ENCODE measurements at places on chromosomes 4 and X.
A peak's percentile ranks its signal among the peaks of the same experiment; 100 is the strongest.

DNA sequence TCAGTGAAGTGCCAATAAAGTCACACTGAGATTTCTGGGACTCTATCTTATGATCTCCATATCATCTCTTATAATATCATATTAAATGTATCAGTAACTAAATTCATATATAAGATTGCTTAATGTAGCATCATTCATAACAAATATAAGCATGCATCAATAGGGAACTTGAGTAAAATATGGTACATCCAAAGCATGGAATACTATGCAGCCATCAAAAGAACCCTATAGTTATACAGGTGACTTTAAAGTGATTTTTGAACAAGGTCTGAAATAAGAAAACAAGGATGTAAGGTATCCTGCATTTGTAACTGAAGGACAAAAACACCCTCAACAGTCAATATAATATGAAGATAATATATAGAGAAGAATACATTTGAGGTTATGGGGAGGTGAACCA is 47.3 kb downstream of the HUWE1 start:
- DNase-seq, result no peak

GRCh38 chr4:139603576-139604410 is 47.8 kb upstream of the SETD7 start:
- DNase-seq, result no peak

GRCh38 chr4:90189178-90189577 is 62.0 kb downstream of the CCSER1 start:
- no peak for DNase-seq

GRCh38 chr4:184318852-184319251 is 101.2 kb upstream of the ENPP6 start:
- DNase-seq, result no peak

DNA sequence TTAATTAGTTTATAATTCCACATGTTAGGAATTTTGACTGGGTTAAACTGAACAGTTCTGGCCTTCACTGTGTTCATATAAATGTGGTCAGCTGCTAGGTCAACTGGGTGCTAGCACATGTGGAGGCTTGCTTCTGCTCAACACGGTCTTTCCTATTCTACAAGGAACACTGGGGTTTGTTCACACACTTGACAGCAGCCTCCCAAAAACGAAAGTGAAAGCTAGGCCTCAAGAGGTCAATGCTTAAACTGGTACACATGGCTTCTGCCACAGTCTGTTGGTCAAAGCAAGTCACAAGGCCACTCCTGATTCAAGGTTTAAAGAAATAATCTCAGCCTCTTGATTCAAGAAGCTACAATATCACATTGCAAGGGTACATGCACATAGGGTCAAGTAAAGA is 126.5 kb downstream of the QDPR start:
- no peak for DNase-seq

- DNase-seq, result no peak
Observed at GRCh38 chr4:7717946-7718490, 221.6 kb downstream of the AFAP1 start.

DNA sequence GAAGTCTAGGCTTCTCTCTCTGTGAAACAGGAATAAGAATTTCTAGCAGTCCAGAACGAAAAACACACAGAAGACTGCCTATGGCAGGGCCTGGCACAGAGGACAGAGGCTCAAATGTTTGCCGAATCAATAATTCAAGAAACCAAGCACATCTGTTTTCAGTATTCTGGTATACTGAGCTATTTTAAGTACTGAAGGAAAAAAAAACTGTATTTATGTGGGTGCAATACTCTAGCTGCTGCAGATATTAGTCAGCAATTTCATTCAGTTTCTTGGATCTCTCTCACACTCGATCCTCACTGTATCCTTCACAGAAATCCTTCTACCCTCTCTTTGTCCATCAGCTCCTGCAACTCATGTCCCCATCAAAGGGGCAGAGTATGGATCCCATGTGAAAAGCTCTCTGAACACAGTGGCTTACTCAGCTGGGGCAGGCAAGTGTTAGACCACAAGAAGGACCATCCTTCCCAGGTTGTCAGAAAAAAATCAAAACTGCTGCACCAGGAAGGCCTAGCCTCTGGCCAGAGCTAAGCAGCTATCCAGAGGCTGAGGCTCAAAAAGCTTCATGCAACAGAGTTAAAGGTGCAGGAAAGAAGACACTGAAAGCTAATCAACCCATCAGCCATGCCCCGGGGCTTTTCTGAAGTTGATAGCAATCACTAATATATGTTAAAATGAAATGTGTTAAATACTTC is 9.1 kb upstream of the USO1 start:
- DNase-seq, result no peak

DNA sequence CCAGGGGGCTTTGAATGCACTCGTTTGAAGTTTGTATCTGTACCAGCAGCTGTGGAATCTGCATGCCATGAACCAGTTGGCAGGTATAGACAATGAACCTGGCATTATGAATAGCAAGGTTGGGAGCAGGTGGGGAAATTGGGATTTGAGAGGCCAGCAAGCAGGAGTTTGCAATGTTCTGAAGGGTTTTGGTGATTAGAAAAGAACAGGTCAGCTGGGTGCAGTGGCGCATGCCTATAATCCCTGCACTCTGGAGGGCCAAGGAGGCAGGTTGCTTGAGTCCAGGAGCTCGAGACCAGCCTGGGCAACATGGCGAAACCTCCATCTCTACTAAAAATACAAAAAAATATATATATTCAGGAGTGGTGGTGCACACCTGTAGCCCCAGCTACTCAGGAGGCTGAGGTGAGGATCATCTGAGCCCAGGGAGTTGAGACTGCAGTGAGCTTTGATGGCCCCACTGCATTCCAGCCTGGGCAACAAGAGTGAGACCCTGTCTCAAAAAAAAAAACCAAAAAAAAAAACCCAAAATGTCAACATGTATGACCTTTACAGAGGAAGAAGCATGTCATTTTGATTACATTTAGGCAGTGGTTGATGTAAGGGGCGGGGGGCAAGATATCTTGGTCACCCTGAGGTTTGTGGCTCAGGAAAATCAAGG is 63.9 kb downstream of the TSC22D3 start:
- no peak for DNase-seq

DNA sequence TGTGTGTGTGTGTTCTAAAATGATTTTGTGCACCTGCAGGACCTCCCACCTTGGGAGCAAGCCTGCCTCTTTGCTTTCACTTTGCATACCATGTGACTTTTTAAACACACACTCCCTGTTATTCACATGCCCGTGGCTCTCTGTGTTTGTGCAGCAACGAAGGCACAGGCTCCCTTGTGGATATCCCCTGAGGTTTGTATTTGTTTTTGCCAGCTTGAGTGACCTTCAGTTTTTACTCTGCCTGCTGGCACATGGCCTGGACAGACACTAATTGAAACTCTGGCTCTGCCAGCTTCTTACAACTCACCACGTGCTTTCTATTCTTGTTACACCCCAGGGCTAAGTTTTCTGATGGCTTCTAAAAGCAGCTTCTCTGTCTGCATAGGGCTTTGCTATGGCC is 885.8 kb downstream of the SH3BGRL start:
- DNase-seq, result no peak

- DNase-seq, result no peak
Observed at GRCh38 chr4:2673157-2673556, 83.0 kb downstream of the TNIP2 start.

DNA sequence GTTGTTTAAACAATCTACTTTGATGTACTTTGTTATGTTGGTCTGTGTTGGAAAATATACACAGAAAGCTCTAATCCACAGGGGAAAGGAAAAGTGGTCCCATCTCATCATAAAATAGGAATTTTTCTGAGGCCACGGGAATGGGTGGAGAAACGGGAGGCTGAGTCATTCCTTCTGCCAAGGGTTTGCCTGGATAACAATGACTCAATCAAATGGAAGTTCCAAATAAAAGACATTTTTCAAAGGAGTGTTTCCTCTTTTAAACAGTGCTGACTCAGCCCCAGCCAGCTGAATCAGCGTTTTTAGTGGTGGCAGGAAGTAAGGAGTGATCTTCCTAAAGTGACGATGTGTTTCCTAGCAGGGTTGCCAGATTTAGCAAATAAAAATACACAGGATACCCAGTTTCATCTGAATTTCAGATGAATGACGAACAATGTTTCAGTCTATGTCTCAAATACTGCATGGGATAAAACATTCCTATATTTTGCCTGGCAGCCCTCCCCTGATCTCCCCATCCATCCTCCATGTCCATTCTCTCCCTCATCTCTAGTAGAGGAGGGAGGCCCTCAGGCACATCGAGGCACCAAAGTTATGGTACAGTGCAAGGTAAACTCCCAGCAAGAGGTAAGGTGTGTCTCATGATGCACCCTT is 345.4 kb upstream of the GATB start:
- DNase-seq, result peak; percentile 78

- DNase-seq, result no peak
Observed at GRCh38 chr4:32106767-32107166, 1386.6 kb downstream of the PCDH7 start.

GRCh38 chr4:188190461-188190860 is 51.2 kb downstream of the TRIML1 start:
- no peak for DNase-seq

DNA sequence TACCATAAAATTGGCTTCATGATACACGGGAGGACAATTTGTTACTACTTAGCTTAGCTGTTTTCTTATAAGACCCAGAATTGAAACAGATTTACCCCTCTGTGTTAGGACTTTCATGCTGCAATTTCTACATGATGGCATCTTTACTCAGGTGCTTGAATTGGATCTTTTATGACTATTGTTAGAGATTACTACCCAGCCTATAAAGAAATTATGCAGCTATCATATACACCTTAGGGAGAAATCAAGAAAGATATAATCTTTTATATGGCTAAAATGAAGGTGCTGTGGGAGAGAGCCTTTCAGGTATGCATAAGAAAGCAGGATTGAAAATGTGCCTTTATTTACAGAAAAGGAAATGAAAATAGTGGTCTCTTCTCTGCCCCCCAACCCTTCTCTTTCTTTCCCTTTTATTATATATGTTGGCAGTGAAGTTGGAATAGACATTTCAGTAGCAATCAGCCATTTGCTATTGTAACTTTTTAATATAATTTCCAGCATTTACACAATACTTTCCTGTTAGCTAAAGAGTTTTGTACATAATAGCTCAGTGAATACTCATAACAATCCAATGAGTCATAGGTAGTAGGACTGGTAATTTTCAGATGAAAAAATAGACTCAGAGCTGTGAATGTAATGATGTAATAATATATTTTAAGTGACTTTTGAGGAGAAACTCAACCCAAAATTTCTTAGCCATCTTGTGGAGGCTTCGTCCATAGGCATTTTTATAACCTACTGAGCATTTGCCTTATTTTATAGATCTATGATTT is 311.8 kb downstream of the ADGRL3 start:
- no peak for DNase-seq

- DNase-seq, result no peak
Observed at GRCh38 chrX:136055651-136056221, 70.5 kb downstream of the SLC9A6 start.

- no peak for DNase-seq
Observed at GRCh38 chr4:38024206-38024509, 64.0 kb downstream of the PTTG2 start.

DNA sequence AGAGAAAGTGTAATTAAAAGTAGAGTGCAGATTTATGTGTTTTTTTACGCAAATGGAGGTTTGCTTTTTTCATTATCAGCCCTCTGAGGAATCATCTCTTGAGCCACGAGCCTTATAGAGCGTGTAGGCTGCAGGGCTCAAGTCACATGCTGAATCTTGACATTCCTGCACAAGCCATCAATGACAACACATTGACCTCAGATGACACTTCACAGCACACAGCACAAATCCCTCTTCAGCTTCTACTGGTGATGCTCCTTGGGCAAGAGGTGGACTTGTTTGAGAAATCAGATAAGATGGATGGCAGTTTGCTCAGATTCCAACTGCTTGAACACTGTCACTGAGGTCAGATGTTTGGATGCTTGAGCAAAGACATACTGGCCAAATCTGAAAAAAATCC is 250.6 kb downstream of the SNCA start:
- DNase-seq, result no peak

DNA sequence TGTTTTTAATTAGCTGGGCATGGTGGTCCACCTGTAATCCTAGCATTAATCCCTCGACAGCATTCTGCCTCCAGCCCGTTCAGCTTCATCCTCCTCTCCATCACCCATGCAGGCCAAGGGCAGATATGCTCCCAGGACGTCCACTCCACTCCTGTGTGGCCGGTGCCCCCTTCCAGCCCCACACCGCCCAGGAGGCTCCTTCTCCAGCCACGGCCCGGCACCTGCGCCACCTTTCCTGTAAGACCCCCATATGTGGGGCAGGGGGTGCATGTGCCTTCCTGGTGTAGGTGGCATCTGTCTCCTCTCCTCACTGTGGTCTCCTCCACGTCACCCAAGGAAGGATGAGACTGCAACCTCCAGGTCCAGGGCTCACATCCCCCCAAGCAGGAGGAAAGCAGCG is 57.0 kb upstream of the MXD4 start:
- DNase-seq, result no peak

- DNase-seq, result no peak
Observed at GRCh38 chrX:56222473-56223000, 9.6 kb upstream of the KLF8 start.

DNA sequence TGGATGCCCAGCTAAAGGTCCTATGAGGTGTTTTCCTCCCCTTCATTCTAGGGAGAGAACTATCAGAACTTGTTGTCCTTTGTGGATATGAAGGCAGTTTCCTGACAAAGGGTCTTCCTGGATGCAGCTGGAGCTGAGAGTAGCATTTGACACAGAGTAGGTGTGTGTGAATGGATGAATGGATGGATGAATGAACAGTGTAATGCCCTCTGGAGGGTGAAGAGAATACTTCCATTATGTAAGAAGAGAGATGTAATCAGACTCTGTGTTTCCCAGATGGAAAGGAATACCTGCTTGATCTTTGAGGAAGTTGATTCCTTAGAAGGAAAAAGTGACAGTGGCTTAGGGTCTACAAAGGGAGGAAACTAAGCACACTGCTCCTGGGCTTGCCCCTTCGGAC is 55.4 kb upstream of the AADAT start:
- no peak for DNase-seq

DNA sequence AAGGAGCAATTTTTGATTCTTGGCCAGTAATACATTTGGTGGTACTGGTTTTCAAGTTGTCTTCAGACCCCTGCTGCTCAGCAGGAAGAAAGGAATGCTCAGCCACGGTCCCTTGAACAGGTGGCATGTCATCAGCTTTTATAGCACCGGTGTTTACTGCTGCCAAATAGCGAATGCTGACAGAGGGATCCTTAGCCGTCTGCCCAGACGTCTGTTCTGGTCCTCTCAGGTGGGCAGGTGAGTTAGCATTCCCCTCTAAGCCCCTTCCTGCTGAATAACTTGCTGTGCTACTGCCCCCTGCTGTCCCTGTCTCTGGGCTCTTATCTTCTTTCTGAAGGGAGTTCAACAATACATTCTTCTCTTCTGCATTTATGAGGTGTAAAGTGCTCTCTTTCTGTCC is 28.4 kb downstream of the BOD1L1 start:
- DNase-seq, result no peak

DNA sequence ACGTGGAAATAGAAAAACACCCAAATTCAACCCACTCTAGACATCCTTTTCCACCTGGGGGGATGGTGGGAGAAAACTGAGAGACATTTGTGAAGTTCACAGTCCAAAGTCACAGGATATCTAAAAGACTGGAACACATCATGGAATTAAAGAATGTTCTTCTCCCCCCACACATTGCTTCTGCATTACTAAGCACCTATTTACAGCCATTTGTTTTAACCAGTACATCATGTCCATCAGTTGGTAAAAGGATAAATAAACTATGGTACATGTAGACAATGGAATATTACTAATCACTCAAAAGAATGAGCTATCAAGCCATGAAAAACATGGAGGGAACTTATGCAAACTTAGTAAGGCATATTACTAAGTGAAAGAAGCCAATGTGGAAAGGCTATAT is 185.5 kb upstream of the ANXA10 start:
- no peak for DNase-seq
